HFFc6 (cell line): ENCODE measurements at places on chromosomes 7 and 10. TPM values are rescaled to one million over a fixed set of nuclear protein-coding genes. Genes with fewer than 3 reads are reported as not detected.

DNA sequence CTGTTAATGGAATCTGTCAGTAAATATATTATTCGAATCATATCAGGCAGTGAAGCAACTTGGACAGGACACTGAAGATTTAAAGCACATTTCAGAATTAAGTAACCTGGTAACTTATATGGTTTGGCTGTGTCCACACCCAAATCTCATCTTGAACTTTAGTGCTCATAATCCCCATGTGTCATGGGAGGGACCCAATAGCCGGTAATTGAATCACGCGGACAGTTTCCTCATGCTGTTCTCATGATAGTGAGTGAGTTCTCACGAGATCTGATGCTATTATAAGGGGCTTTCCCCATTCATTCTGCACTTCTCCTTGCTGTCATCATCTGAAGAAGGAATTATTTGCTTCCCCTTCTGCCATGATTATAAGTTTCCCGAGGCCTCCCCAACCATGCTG, 83.2 kb upstream of the COL1A2 start:
- peaks cover 2% of the 10 kb centered on the region for H3K27me3 ChIP-seq
- H3K27ac ChIP-seq: no peak overlapping the region
- H3K4me1 ChIP-seq: peaks cover 32% of the 10 kb centered on the region
- no peak for DNase-seq

TSPAN12 gene
- total RNA-seq: 0.13 to 1.0 TPM (median 0.50 TPM) in 3 replicates

- peak overlapping the region; percentile 54 for H3K4me3 ChIP-seq
- H3K36me3 ChIP-seq: peaks cover 57% of the 10 kb centered on the region
- H3K27me3 ChIP-seq: peaks cover 2% of the 10 kb centered on the region
- peaks cover 31% of the 10 kb centered on the region for H3K4me1 ChIP-seq
Measured at GRCh38 chr7:47314248-47314647, 267.7 kb downstream of the TNS3 start.

DNA sequence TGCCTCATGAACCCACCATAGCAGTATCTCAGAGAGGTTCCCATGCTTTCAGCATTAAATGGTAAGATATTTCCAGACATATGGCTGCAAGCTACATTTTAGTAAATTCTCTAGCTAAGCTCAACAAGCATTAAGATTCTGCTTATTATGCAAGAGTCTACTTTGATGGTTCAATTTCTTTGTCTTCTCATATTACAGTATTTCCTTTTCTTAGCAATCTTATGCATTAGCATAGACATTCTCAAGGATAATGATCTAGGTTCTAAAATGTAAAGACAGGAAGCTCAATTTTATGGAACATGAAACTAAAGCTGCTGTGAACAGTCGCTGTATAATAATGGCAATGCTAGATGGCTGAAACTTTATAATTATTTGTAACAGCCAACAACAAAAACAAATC, 39.2 kb downstream of the MEOX2 start:
- H3K4me3 ChIP-seq: no peak overlapping the region
- H3K36me3 ChIP-seq: no peaks in the 10 kb centered on the region
- H3K4me1 ChIP-seq: no peaks in the 10 kb centered on the region; the same call in 1 of the 2 replicates

TRIL gene
- not detected in 3 replicates for total RNA-seq
